Activated T-helper 9 cell treated with anti-CD3 and anti-CD28 coated beads, Interleukin-2, amount 50 U/mL, for 16 hours (primary cell): ENCODE measurements at places on chromosomes 13 and 19.

DNA sequence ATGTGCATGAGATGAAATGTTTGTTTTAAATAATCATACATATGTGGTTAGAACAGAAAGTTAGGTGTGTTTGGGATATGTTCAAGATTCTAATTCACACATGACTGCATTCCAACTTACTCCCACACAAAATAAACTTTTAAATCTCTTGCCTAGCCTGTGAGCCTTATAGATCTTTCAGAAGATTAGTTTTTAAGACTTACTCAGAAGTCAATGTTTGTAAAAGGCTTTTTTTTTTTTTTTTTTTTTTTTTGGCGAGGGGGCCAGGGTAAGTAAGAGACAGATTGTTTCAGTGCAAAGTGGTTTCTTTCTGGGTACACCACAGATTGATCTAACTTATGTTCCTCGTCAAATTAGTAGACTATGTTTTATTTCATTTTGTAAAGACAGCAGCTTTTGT, 39.1 kb downstream of the GPR180 start:
- DNase-seq: no peak

GRCh38 chr19:810883-811489, 10.8 kb downstream of the PLPPR3 start:
- DNase-seq: no peak

- DNase-seq: no peak
These were observed 435 bp upstream of the OBI1 start for GRCh38 chr13:78659450-78659730.

- no peak for DNase-seq
These were observed 78.1 kb upstream of the PCDH9 start for GRCh38 chr13:67308004-67308772.

GRCh38 chr13:73075546-73075945, 16.7 kb downstream of the KLF5 start:
- no peak for DNase-seq

DNA sequence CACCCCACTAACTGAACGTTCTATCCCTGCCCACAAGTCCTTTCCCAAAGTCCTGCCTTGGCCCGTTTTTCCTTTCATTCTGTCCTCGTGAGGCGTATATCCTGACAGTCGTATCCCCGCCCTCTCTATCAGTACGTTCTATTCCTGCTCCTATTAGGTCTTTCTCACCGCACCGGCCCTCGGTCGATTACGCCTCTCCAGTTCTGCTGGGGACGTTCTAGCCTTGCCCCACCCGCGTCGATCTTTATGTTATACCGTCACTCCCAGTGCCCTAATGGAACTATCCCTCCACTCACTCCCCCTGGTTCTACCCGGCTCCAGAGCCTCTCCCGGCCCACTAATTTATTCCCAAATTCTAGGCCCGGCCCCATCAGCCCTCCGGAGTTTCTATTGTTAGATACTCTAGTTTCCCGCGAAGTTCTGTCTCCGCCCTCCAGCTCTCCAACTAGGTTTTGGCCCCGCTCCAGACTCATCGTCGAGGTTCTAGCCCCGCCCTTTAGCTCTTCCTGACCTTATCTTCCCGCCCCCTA, 2.0 kb downstream of the PLAUR start:
- no peak for DNase-seq

DNA sequence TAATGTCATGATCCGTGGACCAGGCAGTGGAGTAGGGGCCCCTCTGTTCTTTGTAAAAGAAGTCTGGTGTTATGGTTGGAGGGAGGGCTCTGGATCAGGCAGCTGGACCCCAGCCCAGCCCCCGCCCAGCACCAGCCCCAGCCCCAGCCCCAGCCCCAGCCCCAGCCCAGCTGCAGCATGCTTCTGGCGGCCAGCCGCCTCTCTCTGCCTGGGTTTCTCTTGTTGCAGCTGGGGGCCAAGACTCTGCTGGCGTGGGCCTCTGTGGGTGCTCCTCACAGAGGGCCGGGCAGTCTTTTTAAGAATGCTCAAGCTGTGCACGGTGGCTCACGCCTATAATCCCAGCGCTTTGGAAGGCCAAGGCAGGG, 17.9 kb downstream of the DOT1L start:
- no peak for DNase-seq

- DNase-seq: no peak
These were observed 476.1 kb downstream of the TDRD3 start for GRCh38 chr13:60873116-60873515.

GRCh38 chr13:39498471-39499114, 104.4 kb downstream of the LHFPL6 start:
- DNase-seq: no peak

- DNase-seq: no peak
These were observed 387.2 kb downstream of the GPC5 start for GRCh38 chr13:91785431-91786119.

GRCh38 chr19:45484273-45484945, 12.4 kb downstream of the RTN2 start:
- no peak for DNase-seq

DNA sequence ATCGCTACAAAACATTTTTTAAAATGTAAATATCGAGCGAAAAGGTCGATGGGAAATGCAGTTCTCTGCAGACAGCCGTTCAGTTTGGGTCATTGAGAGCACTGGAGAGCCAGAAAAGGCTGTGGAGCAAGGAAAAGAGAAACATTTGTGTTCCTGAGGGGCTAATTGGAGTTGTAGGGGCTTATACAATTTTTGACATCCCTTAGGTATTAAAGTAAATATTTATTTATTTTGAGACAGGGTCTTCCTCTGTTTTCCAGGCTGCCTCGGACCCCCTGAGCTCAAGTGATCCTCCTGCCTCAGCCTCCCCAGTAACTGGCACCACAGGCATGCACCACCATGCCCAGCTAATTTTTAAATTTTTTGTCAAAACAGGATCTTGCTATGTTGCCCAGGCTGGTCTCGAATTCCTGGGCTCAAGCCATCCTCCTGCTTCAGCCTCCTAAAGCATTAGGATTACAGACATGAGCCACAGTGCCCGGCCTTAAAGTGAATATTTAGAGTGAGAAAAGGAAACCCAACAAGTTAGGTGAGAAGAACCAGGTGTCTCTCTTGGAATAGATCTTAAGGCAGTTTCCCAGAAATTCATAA, 825 bp upstream of the YIF1B start:
- DNase-seq: no peak

- DNase-seq: no peak
These were observed 95.1 kb downstream of the ATP11A start for GRCh38 chr13:112784811-112785482.

DNA sequence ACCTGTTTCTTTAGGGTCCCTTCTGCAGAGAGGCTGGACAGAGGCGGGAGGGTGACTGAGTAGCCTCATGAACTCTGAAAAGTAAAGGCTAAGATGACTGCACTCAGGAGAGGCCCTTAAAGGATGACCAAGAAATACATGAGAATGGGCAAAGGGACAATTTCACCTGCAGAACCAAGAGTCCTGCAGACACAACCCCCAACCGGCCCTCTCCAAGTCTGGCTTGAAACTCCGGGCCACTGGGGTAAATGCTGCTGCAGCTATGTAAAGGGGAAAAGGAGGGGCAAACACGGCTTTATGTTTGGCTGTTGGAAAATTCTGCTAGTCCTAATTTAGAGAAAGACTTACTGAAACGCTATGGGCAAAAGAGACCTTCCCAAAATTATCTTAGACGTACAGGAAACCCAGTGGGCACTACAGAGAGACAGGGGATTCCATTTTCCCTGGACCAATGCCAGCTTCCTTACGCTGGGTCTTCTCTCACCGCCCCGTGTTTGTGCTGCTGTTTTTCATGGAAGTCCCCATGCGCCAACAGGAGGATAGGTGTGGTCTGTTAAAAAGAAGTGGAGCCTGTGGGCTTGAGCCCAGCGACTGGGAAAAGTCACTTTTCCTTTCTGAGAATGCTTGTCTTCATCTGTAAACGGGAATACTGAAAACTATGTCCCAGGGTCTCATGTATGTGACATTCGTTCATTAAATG, 10.6 kb downstream of the COL4A2 start:
- no peak for DNase-seq

- DNase-seq: no peak
These were observed 423.7 kb upstream of the TSHZ3 start for GRCh38 chr19:31772915-31773314.

DNA sequence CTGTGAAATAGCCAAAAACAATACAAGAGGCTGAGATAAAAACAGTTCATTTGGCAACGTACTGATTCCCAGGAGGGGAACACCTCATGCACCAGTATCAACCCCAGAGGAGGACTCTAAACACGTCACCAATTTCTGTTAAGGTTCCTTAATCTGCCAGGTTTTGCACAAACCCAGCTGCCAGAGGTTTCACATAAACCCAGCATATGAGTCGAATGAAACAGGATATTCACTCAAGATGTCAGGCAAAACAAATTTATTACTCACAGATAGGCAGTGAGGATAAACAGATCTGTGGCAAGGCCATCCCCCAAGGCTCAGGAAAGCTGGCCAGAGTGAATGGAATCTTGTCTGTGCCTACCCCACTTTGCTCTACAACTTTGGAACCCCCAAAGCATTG, 210.9 kb downstream of the GPC5 start:
- DNase-seq: no peak

DNA sequence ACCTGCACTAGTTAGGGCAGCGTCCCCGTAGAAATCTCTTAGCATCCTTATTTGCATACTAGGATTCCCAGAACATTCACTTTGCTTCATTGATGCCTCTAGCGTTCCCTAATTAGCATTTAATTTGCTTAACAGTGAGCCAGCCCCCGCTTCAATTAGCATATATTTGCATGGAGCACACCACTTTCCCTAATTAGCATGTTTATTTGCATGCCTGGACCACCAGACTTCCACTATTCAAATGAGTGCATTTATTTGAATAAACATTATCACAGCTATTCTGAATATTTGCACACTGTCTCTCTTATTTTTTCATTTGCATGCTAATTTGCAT, 69.6 kb downstream of the RYR1 start:
- DNase-seq: no peak

DNA sequence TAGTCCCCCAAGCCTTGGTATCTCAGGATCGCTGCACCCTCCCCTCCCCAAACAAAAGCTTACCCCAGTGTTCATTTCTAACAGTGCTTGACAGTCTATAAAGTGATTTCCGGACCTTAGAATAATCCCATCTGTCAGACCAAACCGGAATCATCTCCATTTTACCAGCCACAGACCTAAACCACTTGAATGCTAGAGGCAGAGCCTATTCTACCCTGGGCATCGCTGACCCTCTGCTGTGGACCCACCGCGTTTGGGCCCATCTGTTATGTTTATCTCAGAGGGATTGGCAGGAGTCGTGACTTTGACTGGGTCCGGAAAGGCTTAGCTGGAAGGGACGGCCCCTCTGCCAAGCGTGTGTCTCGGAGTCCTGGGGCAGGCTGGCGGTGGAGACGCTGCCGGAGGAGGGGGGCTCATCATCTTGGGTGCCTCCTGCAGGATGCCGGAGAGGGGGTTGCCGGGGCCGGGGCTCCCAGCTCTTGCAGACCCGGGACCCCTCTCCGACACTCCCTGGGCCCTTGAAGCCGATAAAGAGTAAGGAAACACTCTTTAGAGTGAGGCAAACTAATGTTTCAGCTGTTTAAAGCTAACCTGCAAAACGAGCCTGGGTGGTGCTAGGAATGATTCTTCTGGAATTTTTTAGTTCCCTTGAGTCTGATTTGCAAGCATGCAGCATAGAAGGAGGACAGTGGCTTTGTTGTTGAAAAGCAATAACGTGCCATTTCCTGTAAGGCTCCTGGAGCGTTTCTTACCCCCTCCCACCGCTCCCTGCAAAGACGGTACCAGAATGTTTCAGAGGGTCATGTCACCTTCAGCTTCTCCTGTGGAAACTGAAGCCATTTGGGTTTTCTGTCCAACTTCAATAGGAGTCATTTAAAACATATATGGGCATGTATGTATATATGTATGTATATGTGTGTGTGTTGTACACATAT, 1.3 kb downstream of the SLC25A42 start:
- peak; percentile 8 for DNase-seq

- DNase-seq: no peak
These were observed 43.1 kb downstream of the PCCA start for GRCh38 chr13:100131863-100132574.

- DNase-seq: no peak
These were observed 22.9 kb downstream of the ZNF114 start for GRCh38 chr19:48292798-48293197.

DNA sequence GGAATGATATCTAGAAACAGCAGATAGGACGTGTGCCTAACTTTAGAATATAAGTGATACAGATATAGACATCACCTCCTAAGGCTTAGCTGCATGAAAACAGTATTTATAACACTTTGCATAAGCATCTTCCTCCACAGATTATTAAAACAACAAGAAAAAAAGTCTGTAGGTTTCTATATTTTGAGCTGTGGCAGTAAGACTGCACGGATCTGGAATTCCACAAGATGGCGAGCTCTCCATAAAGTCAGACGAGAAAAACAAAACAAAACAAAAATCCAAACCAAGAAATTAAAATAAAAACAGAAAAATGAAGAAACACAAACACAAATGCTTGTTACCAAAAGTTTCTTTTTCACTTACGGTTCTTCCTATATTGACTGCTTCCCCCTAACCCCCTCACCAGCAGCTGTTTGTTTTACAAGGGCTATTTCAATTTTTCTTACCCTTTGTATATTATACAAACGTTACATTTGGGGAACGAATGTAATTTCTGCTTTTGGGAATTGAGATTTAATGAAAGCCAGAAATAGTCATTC, 285.8 kb downstream of the MYO16 start:
- DNase-seq: no peak

DNA sequence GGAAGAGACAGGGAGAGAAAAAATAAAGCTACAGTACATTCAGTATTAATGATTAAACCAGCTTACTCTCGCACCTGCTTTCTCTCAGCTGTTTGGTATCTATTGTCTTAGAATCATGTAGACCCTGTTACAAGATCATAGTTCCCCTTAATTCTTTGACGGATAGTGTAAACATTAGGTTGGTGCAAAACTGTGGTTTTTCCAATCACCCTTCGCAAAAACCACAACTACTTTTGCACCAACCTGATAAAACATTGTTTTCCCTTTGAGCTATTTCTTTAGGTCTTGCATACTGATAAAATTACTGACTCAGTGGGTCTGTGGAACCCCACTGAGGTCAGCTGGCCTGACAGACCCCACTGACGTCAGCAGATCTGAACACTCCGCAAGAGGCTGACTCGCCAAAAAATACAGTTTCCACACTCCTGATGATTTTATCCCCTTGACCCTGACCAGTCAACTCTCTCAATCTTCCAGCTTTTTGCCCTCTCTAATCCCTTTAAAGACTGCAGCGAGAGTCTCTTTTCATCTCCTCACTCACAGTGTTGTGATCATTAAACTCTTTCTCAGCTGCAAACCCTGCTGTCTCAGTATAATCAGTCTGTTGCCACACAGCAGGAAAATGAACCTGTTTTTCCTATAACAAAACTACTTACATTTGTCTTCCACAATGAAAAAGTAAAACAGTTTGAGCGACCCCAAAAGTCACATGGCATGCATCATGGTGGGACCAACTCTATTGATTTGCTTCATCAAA, 123.9 kb downstream of the SLITRK6 start:
- no peak for DNase-seq

- no peak for DNase-seq
These were observed 49.0 kb upstream of the ZNF780A start for GRCh38 chr19:40139533-40140287.

DNA sequence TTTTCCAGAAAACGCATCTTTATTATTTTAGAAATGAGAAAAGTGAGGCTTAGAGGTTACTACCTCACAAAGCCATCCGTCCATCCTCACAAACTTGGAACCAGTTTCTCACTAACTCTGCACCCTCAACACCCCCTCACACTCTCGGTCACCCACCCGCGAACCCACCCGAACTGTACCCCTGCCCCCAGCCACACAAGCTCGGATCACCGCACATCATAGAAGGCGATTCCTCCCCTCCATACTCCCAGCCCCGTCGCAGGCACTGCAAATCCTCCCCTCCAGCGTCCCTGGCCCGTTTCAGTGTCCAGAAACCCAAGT, 238 bp downstream of the ZNF260 start:
- no peak for DNase-seq
